NCI-H446 (cell line): ENCODE measurements at places on chromosomes 4 and X.

DNA sequence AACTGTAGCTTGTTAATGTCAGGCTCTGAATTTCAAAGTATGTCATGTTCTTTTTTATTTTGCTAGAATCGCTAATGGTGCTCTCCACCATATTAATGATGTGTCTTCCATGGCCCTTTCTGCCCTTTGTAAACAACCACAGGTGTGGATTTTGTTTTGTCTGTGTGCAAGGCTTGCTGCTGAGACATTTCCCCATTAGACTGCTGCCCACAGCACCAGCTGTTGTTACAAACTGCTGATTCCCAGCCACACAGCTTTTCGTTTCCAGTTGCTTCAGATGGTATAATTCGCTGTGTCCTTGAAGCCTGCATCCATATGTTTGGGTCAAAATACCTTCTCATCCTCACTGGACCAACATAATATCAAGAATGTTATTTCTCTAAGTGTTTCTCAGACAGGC lies 32.8 kb downstream of the KCNIP4 start:
- DNase-seq, result no peak

GRCh38 chr4:183935355-183936005 lies 30.4 kb downstream of the STOX2 start:
- DNase-seq, result no peak

GRCh38 chr4:152304220-152304619 lies 231.7 kb downstream of the FBXW7 start:
- no peak for DNase-seq

DNA sequence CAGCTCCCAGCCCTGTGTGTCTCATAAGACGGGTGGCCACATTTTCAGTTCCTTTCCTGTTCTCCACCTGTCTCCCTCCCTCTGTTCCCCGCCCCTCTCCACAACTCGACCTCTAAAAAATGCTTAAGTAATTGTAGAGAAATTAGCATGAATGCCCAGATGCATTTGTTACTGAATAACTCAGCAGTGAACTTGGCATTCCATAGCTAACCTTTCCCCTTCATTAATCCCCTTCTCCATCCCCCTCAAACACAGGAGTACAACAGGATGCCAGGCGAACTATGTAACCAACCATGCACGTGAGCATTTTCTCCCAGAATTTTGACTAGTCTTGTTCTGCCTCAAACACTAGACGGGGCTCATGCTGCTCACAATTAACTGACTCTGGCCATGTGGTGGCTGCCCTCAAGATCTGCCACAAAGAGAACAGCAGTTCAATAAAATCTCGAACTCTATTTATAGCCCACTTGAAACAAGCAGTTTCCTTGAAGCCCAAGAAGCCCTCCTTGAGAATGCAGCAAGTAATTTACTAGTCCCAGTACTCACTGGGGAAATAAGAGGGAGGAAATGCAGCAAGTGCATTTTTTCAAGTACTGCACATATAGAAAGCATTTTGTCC lies 351.2 kb downstream of the ARHGAP24 start:
- peak; percentile 67 for DNase-seq

- no peak for DNase-seq
Measured at GRCh38 chrX:71224098-71224708, 1.2 kb downstream of the GJB1 start.

- no peak for DNase-seq
Measured at GRCh38 chrX:78548012-78548411, 111.1 kb downstream of the RTL3 start.

DNA sequence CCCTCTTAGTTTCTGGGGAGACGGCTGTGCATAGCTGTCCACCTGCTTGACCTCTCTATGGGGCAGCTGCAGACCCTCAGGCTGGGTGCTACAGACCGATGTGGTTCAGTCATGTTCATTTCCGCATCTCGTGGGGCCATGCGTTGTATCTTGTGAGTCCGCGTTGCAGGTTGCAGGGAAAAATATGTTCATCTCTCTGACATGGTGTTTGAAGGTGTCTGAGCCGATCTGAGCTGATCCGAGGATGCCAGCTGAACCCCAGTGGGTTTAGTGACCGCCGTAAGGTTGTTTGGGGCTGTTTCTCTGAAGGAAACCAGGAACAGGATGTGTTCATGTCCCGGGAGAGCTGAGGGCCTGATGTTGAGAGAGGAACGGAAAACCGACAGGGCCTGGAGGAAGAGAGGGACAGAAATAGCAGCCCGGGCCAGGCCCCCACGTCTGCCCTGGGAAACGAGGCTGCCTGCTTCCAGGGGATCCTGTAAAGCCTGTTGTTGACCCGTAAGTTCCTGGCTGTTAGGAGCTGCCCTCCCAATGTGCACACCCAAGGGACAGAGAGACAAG lies 9.8 kb upstream of the P2RY8 start:
- no peak for DNase-seq

DNA sequence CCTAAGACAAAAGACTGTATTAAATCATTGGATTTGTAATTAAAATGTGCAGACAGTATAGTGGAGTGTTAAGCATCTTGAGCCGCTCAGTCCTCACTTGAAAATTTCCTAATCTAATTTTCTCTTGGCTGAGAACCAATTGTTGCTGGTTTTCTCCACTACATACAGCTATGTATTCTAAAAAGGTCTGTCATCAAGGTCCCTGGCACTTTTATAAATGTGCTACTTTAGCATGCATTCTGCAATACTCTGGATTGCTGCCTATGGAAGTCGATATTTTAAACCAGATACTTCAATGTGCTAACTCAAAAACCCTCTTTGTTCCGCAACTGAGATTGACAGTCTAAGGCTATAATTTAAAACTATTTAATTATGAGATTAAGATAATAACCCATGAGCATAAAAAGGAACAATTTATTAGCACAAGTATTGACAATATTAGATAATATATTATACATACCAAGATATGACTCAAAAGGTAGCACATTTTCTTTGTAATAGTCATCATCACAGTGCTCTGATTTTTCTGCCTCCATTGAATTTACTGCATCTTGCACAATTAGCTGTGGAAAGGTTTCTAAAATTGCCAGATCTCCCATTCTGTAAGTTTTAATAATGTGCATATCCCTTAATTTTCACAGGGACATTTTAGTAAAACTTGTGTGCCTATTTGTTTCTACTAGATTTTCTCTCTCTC lies 815.1 kb downstream of the ADGRL3 start:
- DNase-seq, result no peak

DNA sequence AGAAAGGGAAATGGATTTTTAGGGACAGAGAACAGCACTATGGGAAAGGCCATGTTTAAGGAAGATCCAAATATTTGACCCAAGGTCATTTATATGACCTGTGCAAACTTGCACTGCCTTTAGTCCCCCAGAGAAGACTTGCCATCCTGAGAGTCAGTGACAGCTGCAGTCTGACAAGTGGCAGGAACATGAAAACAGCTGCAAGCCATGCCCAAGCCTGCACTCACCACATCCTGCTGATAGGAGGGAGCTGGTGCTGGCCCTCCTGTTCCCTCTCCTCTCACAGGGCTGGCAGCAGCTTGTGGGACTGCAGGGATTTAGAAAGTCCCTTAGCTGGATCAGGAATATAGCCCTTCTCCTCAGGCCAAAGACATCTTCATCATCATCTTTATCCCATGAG lies 187.7 kb downstream of the RAP1GDS1 start:
- DNase-seq, result no peak
